PC-3 (cell line): ENCODE measurements at places on chromosomes 16 and 17. TPM values are rescaled to one million over a fixed set of nuclear protein-coding genes. Genes with fewer than 3 reads are reported as not detected.

DNA sequence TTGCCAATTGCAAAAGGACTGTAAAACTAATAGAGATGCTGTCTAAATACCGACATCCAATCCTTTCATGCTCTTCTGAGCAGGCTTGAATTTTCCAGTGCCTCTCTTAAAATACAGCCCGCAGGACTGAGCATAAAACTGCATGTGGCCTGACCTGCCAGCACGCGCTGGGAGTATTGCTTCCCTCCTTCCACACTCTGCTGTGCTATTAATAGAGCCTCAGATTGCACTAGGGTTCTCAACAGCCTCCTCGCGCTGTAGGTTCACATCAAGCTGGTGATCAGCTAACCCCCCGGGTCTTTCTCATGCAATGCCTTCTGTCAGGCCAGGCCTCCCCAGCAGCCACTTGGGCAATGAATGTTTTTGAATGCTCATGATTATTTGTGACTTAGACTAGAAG is 14.2 kb upstream of the MSI2 start:
- H3K36me3 ChIP-seq, result no peaks in the 10 kb centered on the region
- no peaks in the 10 kb centered on the region for H3K4me1 ChIP-seq
- no peak for DNase-seq

- H3K4me1 ChIP-seq, result peaks cover 4% of the 10 kb centered on the region
- no peak overlapping the region for H3K27ac ChIP-seq
- no peaks in the 10 kb centered on the region; the same call in 1 of the 2 replicates for H3K36me3 ChIP-seq
- H3K4me3 ChIP-seq, result no peak overlapping the region
These were observed 6.9 kb downstream of the SLC12A4 start for GRCh38 chr16:67961551-67961957.

DNA sequence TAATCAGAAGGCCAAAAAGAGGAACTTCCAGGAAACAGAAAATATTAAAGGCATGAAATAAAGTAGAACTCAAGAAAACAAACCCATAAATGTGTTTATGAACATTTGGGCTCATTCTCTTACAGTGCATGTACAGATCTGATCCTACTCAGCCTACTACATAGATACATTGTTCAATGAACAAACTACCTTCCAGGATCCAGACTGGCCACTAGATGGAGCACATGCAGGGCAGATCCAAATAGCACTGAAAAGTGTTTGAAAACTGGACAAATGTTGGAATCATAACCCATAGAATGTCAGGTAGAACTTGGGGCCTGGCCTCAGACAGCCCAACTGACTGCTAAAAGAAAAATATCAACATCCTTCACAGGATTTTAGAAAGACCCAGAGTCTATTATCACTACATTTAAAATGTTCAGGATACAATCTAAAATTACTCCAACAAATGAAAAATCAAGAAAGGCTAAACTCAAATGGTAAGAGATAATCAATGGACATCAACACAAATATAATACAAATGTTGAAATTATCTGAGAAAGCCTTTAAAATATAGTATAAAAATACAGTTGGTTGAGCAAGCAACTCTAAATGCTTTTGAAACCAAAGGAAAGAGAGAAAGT is 122.4 kb upstream of the NUDT7 start:
- no peak overlapping the region for H3K27ac ChIP-seq
- no peaks in the 10 kb centered on the region for H3K4me1 ChIP-seq
- DNase-seq, result peak; percentile 43
- no peaks in the 10 kb centered on the region for H3K27me3 ChIP-seq

GRCh38 chr17:15662681-15663080 is 21.4 kb downstream of the TRIM16 start:
- no peak overlapping the region for H3K4me3 ChIP-seq
- peak; percentile 28 for DNase-seq
- peaks cover 32% of the 10 kb centered on the region for H3K4me1 ChIP-seq
- no peak overlapping the region for H3K27ac ChIP-seq

DNA sequence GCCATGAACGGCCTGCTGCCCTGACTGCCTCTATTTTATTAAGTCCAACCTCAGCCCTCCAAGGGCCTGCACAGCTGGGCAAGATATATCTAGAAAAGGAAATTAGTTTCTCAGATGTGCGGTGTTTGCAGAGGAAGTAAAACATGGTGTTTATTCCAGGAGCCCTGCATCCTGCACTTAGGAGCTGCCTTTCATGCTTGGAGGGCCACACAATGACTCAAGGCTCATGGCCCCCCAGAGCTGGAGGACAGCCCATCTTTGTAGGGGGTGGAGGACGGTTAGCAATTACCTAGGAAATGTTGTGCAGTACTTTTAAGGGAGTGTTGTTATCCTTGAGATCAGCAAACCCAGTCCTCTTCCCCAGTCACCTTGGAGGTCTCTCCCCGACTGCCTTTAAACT is 80.5 kb downstream of the COPRS start:
- H3K27ac ChIP-seq, result no peak overlapping the region
- H3K27me3 ChIP-seq, result no peaks in the 10 kb centered on the region
- no peaks in the 10 kb centered on the region for H3K36me3 ChIP-seq
- no peak overlapping the region for H3K4me3 ChIP-seq
- DNase-seq, result no peak
- H3K4me1 ChIP-seq, result no peaks in the 10 kb centered on the region

- no peaks in the 10 kb centered on the region for H3K36me3 ChIP-seq
- no peak overlapping the region for H3K4me3 ChIP-seq
- no peak overlapping the region for H3K27ac ChIP-seq
- no peaks in the 10 kb centered on the region for H3K27me3 ChIP-seq
These were observed 490.2 kb upstream of the SALL1 start for GRCh38 chr16:51641191-51641765.

DNA sequence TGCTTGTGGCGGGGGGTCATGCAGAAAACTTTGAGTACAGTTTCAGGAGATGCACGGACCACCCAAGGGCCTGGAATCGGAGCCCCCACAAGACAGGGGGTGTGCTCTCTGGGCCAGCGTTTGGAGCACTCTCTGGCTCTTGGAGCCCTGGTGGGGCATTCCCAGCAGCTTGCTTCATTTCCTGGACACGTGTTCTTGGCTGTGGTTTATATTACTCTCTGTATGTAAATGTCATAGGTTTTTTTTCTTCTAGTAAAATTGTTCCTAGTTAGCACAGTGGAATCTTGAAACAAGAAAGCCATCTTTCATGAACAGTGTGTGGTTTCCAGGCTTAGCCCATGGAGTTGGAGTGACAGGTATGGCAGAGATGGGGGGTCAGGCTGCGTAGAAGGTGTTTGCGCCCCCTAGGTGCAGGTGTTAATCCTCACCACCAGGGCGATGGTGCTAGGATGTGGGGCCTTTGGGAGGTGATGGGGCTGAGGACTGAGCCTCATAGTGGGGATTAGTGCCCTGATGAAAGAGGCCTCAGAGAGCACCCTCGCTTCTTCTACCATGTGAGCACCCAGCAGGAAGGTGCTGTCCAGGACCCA is 79.8 kb downstream of the JPH3 start:
- H3K27ac ChIP-seq, result no peak overlapping the region
- H3K4me3 ChIP-seq, result no peak overlapping the region
- no peaks in the 10 kb centered on the region for H3K27me3 ChIP-seq

DNA sequence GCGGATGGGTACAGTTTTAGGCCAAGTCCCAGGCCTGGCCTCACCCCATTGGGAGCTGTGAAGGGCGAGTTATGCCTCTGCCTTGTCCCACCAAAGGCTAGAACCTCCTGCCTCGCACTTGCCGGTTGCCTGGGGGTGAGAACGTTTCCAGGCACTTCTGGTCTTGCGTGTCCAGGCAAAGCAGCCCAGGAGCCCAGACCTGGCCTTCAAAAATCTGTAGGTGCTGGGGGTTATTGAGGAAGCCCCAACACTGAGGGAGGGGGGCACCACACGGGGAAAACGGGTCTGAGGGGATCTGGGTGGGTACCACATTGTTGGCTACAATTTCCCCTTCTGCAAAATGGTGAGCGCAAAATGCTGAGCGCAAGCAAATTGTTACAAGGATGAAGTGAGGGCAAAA is 12.2 kb upstream of the ATP2C2 start:
- peaks cover 45% of the 10 kb centered on the region for H3K4me1 ChIP-seq
- peak overlapping the region; percentile 30; the same call in 1 of the 2 replicates for H3K4me3 ChIP-seq
- no peaks in the 10 kb centered on the region for H3K27me3 ChIP-seq
- H3K27ac ChIP-seq, result peak overlapping the region; percentile 97
- no peaks in the 10 kb centered on the region for H3K36me3 ChIP-seq

- no peak for DNase-seq
- no peak overlapping the region for H3K27ac ChIP-seq
- no peaks in the 10 kb centered on the region for H3K4me1 ChIP-seq
- no peak overlapping the region for H3K4me3 ChIP-seq
These were observed 30.2 kb upstream of the ABCC3 start for GRCh38 chr17:50604513-50604912.

DNA sequence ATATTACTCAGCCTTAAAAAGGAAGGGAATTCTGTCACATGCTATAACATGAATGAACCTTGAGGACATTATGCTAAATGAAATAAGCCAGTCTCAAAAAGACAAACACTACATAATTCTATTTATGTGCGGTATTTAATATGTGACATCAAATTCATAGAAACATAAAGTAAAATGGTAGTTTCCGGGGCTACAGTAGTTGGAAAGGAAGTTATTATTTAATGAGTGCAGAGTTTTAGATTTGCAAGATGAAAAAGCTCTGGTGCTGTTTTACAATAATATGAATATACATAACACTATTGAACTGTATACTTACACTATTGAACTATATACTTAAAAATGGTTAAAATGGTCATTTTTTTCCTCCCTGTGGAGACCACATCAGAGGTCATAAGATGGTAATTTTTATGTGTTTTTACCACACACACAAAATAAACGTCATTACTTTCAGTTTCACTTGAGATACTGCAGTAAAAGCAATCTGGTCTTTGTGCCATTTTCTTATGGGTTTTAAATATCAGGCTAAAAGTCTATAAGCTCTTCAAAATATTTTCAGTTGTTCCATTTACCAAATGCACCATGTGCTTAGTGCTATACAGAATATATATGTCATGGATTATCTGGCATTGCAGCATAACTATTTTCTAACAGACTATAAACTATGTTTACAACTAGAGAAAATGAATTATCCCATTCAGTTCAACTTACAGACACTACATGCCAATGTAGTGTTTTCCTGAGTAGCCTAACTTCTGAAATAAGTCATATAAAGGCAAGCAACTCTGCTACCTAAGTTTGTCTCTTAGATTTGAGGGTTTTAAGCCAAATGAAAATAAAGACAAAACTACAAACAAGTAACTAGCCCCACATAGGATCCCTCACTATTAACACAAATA is 90.9 kb downstream of the SPAG9 start:
- H3K4me3 ChIP-seq, result no peak overlapping the region
- H3K27ac ChIP-seq, result no peak overlapping the region
- H3K36me3 ChIP-seq, result no peaks in the 10 kb centered on the region
- no peaks in the 10 kb centered on the region for H3K27me3 ChIP-seq
- DNase-seq, result no peak

GRCh38 chr17:27633312-27634025 is 2.5 kb downstream of the LGALS9 start:
- H3K27ac ChIP-seq, result no peak overlapping the region
- no peak overlapping the region for H3K4me3 ChIP-seq
- no peaks in the 10 kb centered on the region for H3K27me3 ChIP-seq
- no peaks in the 10 kb centered on the region for H3K36me3 ChIP-seq
- no peak for DNase-seq

DNA sequence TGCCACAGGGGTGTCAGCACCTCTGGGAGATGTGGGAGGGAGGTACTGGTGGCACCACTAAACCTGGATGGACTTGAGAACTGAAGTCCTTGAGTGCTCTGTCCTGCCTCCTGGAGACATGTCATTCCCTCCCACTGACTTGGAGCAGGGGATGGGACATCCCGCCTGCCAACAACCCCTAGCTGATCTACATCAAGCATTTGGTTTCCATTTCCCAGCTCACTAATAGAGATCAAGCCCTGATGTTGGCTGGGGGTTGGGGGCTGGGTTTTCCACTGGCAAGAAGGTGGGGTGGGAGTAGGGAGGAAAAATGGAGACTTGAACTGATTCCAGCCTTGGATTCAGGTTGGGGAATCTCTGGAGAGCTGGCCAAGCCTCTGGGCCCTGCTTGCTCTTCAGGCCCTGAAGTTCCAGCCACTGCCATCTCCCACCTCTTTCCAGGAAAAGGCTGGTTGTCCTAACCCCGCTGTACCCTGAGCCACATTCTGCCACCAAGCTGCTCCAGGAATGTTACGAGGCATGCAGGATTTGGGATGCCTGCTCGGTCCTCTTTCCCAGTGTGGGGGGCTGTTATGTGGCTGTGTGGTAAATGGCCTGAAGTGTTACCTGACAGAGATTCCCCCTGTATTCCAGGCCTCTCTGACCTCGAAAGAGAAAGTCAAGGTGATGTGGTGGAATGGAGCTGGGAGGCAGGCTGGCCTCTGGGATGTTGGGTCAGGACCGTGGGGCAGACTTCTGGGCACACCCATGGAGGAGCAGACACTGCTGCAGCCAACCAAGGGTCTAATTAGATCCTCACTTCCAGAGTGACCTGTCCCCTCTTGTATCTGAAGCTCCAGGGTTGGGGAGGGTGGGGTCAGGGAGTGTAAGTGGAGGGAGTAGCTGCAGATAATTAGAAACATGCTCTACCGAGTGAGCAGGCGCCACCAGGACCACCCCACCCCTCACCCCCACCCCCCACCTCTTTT is 16.7 kb downstream of the IGFBP4 start:
- H3K4me1 ChIP-seq, result no peaks in the 10 kb centered on the region
- H3K27ac ChIP-seq, result no peak overlapping the region
- DNase-seq, result peak; percentile 3
- H3K4me3 ChIP-seq, result no peak overlapping the region
- no peaks in the 10 kb centered on the region for H3K27me3 ChIP-seq
- peaks cover 20% of the 10 kb centered on the region for H3K36me3 ChIP-seq

DNA sequence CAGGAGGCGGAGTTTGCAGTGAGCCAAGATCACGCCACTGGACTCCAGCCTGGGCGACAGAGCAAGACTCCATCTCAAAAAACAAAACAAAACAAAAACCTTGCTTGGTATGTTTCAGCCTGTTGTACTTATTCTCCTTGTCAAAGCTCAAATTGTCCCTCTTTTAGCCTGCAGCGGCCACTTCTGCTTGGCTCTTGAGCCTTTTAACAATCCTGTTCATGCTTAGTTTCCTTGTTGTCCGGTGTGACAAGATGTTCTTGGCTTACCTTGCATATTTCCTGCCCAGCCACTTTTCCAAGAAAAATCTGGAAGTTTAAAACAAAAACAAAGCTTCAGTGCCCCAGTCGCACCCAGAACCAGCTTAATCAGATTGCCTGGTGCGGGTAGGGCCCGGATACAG is 81.0 kb downstream of the ABCC1 start:
- DNase-seq, result no peak
- H3K4me1 ChIP-seq, result peaks cover 31% of the 10 kb centered on the region
- H3K4me3 ChIP-seq, result no peak overlapping the region
- H3K27ac ChIP-seq, result no peak overlapping the region

KRT12 gene
- total RNA-seq, result not detected in 2 replicates

FBF1 gene
- 35.3 and 39.2 TPM in 2 replicates for total RNA-seq

SMIM5 gene
- total RNA-seq, result 2.3 and 4.3 TPM in 2 replicates
